ENCODE measurements at places on chromosomes 3 and 15. TPM values are rescaled to one million over a fixed set of nuclear protein-coding genes. Genes with fewer than 3 reads are reported as not detected.

DNA sequence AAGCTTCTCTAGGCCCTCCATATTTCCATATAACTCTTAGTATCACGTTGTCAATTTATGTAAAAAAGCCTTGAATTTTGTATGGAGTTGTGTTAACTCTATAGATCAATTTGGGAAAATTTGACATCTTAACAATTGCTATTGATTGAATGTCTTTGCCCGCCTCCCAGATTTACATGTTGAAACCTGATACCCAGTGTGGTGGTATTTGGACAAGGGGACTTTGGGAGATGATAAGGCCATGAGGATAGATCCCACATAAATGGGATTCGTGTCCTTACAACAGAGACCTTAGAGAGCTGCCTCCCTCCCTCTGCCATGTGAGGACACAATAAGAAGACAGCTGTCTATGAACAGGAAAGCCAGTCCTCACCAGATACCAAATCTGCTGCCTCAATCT lies 21.1 kb upstream of the TNK2 start:
- DNase-seq: no peak

DNA sequence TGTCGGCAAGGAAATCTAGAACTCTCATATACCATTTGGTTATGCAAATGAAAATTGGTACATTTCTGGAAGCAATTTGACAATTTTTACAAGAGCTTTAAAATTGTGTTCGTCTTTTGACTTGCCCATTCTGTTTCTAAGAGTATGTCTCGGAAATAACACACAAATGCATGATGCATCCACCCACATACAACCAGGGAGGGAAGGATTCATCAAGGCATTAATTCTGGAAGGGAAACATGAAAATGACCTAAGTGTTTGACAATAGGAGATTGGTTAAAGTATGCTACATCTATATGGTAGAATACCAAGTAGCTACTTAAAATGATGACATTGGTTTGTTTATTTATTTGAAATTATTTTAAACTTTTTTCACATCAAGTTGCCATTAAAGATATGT lies 58.6 kb downstream of the PIAS1 start:
- peak; percentile 36 for DNase-seq

GRCh38 chr15:33005582-33005981 lies 188.9 kb downstream of the FMN1 start:
- no peak for DNase-seq

GRCh38 chr3:34364335-34364734 lies 565.9 kb downstream of the PDCD6IP start:
- DNase-seq: peak; percentile 2

- DNase-seq: no peak
Measured at GRCh38 chr3:78255403-78255802, 1215.5 kb downstream of the ROBO2 start.

DNA sequence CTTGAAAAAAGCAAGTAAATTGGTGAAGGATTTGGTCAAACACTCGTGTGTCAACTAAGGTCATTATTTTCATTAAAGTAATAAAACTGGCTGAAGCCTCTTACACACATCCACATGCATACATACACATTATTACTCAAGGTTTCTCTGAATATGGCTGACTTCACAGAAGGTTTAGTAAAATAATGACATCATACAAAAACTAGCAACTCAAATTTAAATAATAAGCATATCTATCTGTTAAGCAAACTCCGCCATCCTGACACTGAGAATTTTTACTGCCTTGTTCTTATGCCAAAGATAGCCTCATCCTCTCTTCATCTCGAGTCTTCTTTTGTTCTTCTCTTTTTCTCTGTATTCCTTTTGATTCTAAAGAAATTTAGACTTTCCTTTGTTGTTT lies 739.1 kb downstream of the GBE1 start:
- no peak for DNase-seq

GRCh38 chr3:9689757-9690156 lies 13.9 kb upstream of the CPNE9 start:
- DNase-seq: no peak

DNA sequence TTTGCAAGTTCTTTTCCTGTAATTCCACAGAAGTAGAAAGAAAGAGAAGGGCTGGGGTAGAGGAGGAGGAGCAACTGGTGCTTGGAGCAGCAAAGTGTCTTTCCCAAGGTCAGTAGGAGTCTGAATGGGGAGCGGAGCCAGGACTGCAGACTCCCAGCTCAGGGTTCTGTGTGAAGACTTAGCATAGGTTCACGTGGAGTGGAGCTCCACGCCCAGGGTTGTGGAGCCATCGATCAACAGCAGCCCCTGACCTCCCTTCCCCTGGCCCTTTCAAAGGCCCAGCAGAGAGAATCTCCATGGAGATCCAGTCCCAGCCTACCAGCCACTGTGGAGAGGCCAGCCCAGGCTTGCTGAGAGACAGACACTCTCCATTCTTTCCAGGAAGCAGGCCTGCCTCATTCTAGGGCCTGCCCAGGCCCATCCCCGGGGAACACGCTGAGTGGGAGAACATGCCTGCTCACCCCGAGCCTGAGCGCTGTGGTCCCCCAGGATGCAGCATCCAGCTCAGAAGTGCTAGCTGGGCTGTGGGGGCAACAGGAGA lies 62.1 kb downstream of the CORO2B start:
- peak; percentile 89 for DNase-seq

DNA sequence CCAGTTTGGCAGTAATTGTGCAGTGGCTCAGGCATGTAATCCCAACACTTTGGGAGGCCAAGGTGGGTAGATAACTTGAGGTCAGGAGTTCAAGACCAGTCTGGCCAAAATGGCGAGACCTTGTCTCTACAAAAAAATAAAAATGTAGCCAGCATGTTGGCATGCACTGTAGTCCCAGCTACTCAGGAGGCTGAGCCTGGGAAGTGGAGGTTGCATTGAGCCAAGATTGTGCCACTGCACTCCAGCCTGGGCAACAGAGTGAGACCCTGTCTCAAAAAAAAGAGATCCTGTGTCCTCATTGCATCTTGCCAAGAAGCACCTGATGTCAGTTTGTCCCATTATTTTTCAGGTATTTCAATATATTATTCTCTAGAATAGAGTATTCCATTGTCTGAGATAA lies 61.8 kb downstream of the CRTC3 start:
- DNase-seq: no peak

DNA sequence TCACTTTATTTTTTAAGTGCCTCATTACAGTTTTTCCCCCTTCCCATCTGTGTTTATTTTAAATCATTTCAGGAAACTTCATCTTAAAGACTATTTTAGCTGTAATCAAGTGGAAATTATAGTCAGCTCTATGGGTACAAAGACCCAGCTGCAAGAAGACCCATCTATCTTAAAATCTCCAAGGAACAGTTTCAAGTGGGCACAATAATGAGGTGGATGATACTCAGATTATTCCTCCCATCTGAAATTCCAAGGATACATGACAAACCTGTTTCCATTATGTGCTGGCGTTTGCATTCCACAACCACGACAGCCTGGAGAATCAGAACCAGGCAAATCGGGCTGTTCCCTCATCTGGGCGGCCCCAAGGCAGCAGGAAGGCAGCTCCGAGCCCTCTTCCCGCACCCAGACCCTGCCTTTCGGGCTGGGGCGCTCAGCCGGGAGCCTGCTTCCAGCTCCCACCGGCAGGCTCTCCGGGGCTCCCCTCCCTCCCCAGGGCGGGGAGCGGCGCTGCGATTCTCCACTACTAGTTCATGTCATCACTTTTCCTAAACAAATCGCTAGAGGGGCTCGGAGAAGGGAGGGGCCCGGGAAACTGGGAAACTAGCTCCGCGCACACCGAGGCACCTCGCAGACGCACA lies at the start of gene MGLL:
TSS of gene MGLL (minus strand) at position 475 of the 641 bp plus-strand sequence. CDS start at position 278, 197 bp downstream.
- DNase-seq: peak; percentile 50

DNA sequence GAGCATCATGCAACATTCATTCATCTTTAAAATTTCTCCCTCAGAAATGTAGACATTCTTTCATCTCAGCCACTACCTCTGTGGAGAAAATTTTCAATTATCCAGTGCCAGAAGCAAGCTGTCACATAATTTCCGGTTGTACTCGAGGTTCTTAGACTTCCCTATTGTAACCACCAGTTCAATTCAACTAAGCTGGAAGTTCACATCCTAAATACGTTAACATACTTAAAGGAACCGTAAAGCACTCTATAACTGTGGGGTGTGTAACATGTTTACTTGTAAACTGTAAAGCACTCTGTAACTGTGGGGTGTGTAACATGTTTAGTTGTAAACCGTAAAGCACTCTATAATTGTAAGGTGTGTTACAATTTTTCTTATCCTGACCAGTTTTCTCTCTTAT lies 150.3 kb downstream of the PLCL2 start:
- no peak for DNase-seq

DNA sequence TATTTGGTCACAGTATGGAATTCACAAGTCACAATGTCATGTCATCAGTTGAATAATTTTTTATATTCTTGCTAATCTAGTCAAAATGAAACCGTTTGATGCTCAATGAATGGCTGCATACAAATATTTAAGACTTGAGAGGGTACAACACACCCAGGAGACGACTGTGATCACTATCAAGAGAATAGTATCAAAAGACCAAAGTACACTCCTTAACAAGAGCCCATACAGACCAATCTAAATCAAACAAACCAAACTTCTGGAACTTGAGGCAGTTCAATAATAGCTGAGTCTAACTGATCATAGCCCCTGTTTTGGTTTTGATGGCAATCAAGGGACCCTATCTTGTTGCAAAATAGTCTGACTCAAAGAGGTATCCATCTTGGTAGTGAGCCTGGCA lies 265.1 kb downstream of the THSD4 start:
- no peak for DNase-seq

GRCh38 chr15:32786906-32787305 lies 69.1 kb downstream of the GREM1 start:
- no peak for DNase-seq

DNA sequence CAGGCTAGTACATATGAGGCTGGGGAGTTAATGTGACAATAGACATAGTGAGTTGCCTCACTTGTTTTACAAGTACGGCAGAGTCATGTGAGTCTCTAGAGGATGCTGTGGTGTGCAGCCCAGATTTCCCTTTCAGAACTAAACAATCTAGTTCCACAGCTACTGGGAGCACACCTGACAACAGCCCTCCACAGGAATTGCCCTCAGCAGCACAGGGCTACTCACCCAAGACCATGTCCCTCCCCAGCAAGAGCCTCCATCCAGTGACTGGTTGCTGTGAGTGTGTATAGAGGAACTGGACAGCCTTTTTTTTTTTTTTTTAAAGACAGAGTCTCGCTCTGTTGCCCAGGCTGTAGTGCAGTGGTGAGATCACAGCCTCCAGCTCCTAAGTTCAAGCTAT lies 40.2 kb upstream of the UBE2E2 start:
- no peak for DNase-seq

- DNase-seq: no peak
Measured at GRCh38 chr3:113275583-113275928, 64.2 kb downstream of the BOC start.

GRCh38 chr3:16460886-16461285 lies 52.6 kb downstream of the RFTN1 start:
- no peak for DNase-seq

DNA sequence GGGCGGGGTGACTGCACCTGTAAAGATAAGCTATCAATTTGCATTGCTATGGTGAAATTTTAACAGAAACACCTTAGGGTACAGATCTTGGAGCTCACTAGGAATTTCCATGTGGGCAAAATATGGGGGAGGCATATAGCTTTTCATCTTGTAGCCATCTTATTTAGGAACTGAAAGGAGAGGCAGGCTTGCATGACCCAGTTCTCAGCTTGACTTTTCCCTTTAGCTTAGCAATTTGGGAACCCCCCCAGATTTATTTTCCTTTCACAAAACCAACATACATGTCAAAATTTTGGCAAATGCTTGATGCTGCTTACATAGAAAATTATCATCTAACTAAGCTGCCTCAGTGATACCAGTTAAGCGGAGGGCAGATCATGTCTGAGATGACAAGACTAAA lies 55.0 kb upstream of the EIF1B start:
- no peak for DNase-seq

GRCh38 chr3:11423868-11424267 lies 151.7 kb downstream of the ATG7 start:
- DNase-seq: no peak

- DNase-seq: peak; percentile 37
Measured at GRCh38 chr15:85172846-85173490, 191.3 kb downstream of the PDE8A start.

GRCh38 chr3:188154809-188155574 lies 1.0 kb downstream of the LPP start:
- DNase-seq: no peak

GRCh38 chr3:37173806-37174205 lies 576 bp downstream of the LRRFIP2 start:
- peak; percentile 59 for DNase-seq

- no peak for DNase-seq
Measured at GRCh38 chr3:15556512-15556911, 35.0 kb upstream of the COLQ start.

DNA sequence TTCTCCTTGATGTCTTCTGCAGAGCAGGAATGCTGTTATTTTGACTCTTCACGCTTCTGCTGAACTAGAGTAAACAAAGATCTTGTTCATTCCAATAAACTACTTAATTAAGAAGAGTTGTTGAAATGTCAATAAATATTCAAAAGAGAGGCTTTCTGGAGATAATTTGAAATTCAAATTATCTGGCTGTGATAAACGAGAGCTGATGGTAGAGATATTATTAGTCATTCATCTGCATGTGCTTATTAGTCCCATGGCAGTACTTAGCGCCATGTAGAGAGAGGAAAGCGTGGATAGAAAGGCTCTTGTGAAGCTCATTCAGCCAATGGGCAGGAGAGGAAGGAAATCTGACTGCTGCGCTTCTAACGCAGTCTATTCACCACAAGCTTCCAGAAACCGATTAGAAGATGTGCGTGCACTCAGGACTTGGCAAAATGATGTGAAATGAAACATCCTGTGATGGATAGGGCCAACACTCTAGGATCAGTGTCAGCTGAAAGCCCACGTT lies 251.1 kb downstream of the GABRB3 start:
- no peak for DNase-seq

DNA sequence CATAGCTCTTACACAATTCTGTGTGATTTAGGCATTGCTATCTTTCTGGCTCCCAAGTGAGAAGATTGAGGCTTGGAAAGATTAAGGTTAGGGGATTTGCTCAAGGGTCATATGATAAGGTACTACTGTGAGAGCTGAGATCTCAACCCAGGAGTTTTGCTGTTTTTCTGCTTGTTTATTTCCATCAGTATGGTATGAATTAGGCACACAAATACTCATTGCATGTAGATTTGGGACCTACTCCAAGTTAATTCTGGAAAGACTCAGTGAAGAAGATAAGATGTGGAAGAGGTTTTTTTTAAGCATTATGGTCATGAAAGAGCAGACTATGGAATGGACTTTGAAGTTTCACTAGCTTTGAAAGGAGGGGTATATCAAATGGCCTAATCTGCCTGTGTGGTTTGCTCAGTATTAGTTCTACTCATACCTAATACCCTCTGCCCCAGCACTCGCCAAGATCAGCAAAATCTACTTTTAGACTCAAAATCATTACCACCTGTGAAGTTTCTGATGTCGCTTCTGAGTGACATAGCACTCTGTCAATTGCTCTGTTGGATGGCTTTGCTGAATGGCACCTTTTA lies 12.5 kb downstream of the MBNL1 start:
- no peak for DNase-seq

- DNase-seq: no peak
Measured at GRCh38 chr3:150656316-150656715, 47.4 kb downstream of the ERICH6 start.

Gene ANKRD63
- total RNA-seq: not detected

Gene RPL29
- total RNA-seq: 1,072 TPM

Gene CYP11A1
- total RNA-seq: not detected

Gene GRIP2
- total RNA-seq: 0.17 TPM

Gene FETUB
- total RNA-seq: 0.24 TPM

Gene RASGRP1
- total RNA-seq: under 0.01 TPM

Gene SYNPR
- not detected for total RNA-seq

Gene ATP8B4
- 2.2 TPM for total RNA-seq

Gene CNTN4
- total RNA-seq: not detected

Gene NR2E3
- total RNA-seq: 1.7 TPM

Gene EIF4E3
- 4.8 TPM for total RNA-seq

All from mammary epithelial cell (primary cell).